ENCODE measurements at places on chromosomes 1 and 21.

- peak; percentile 70 for DNase-seq
These were observed 99.6 kb upstream of the CACNA1E start for GRCh38 chr1:181383695-181384094.

DNA sequence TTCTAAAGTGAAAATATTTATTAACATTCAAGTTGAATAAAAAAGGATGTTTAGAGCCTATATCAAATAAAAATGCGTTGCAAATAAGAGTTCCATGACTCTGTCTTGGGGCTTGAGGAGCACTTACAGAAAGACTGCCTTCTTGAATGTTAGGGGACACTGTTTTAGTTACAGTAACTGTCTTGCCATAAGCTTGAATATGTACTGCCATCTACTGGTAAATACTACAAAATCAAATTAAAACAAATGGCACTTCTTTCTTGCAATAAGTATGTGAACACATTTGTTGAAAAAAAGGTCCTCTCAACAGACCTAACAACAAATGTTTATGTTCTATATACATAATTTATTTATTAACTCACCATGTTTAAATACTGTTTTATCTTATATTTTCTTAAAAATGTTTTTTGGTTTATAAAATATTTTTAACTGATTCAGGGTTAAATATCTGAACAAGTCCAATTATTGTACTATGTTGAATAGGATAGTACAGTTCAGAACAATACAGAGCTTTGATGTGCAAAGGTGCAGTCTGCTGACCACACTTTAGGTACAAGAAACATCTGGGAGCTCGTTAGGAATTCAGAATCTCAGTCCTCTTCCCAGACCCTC, 199.5 kb downstream of the LRRIQ3 start:
- no peak for DNase-seq

GRCh38 chr1:24226749-24227148, 39.7 kb upstream of the IFNLR1 start:
- no peak for DNase-seq

- no peak for DNase-seq
These were observed 8.9 kb upstream of the KCND3 start for GRCh38 chr1:111998332-111998731.

- no peak for DNase-seq
These were observed 180.2 kb upstream of the MAP1LC3C start for GRCh38 chr1:242178924-242179708.

- no peak for DNase-seq
These were observed 19.4 kb downstream of the GADD45A start for GRCh38 chr1:67704351-67704750.

- DNase-seq, result no peak
These were observed 967 bp downstream of the CENPS start for GRCh38 chr1:10431070-10431730.

DNA sequence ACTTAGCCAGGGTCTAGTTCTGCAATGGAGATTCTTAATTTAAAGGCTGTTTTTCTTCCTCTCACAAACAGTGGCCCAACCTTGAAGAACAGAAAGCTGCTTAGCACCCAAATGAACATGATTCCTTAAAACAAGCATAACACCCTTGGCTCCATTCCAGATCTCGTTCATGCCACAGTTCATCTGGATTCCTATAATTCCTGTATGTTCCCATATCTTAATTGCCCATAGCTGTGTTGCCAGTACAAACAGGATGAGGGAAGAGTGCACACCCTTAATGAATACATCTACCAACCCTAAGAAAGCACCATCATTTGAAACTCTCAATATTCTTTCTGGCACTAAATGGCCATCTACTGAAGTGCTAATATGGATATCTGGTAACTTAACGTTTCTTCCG, 45.5 kb downstream of the TGFB2 start:
- no peak for DNase-seq

GRCh38 chr1:205360891-205361290, 4.2 kb upstream of the KLHDC8A start:
- DNase-seq, result no peak

DNA sequence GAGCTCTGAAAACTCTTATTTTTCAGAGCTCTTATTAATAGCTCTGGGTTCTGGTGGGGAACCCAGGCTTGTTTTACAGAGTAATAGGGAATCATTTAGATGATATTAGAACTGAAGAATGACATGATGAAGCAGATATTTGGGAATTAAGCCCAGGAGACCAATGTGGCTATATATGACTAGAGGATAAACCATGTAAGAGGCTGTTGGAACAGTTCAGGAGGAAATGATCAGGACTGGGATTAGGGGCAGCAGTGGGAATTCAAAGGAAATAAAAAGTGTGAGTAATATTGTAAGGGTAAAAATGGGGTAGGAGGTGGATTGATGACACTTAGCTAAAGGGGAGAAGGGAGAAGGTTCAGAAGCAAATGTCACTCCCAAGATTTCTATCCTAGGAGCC, 58.6 kb downstream of the GIPC2 start:
- peak; percentile 46 for DNase-seq

DNA sequence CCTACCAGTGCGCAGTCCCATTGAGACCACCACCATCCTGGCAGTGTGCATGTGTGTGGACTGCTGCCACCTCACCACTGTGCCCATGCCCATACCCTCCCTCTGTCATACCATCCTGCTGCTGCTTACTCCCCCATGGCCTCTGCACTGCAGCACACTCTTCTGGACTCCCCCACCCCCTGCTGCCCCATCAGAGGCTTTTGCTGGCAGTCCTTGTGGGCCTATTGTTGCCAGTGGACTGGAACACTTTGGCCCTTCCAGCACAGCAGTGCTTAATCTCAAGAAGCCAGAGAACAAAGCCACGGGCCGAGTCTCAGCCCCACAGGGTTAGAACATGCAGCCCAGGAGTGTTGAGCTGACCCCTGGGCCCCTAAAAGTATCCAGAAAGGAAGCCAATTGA, 41.9 kb upstream of the IVNS1ABP start:
- DNase-seq, result no peak

DNA sequence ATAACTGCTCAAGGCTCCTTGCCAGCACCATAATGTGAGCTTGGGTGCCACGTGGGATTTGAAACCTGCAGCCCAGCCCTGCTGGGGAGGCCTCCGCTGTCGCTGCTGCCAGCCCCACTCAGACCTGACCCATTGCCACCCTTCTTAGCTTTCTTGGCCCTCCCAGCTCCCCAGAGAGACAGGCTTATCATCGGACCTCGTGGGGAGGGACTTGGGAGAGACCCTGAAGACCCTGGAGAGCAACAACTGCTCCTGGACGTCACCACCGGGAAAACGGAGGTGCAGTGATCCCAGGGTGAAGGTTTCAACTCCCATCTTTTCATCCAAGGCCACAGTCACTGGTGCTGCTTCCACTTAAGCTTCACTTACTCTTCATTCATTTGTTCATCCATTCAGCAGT, 596.1 kb downstream of the PTPRU start:
- no peak for DNase-seq

- peak; percentile 82 for DNase-seq
These were observed 92.9 kb downstream of the LAMC2 start for GRCh38 chr1:183278739-183279591.

GRCh38 chr1:113976609-113977278, 2.5 kb upstream of the OLFML3 start:
- peak; percentile 19 for DNase-seq

GRCh38 chr1:184691719-184692324, 62.8 kb downstream of the EDEM3 start:
- no peak for DNase-seq

DNA sequence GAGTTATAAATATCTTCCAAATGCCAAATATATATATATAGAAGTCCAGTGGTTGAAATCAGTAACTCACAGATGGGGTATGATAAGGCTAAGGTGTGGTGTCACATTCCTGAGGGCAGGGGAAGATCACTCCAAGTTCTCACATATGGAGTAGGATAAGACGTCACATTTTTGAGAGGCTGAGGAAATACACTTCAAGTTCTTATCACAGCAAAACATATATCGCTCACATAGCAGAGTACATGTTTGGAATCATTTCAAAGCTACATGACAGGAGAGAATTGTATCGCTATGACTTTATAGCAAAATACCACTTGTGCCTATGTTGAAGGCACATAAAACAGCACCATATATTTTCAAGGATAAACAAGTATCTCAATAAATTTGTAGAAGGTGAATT, 55.1 kb downstream of the RBM11 start:
- DNase-seq, result no peak

GRCh38 chr1:150194381-150195031, 41.4 kb downstream of the ANP32E start:
- peak; percentile 68 for DNase-seq

DNA sequence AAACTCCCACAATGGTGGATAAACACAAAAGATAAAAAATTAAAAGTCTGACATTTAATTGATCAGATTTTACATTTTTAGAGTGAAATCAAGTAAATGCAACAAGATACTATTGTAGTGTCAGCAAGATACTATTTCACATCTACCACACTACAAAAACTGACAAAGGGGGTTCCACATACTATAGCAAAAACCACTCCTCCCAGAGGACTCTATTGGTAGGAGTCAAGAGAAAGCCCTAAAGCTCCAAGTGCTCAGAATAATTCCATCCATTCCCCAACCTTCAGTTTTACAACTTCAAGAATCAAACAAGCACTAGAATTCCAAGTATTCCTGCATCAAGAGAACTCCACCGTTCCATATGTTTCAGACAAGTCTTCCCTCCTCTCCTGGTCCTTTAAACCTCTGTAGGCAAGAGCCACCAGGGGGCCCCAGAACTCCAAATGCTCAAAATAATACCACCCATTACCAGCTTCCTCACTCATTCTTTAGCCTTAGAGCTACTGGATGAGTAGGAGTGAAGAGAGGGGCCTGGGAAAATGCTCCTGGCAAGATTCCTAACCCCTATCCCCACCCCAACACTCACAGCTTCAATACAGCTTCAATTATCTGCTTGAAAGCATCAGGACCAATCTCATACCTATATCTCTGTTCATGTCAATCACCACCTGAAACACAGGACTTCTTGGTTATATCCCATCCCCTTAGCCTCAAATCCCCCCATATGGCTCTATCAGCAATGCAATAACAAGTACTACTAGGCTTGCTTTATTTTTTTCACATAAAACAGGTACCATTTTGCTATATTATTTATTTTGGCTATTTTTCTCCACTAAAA, 9.9 kb downstream of the TOR1AIP2 start:
- no peak for DNase-seq

DNA sequence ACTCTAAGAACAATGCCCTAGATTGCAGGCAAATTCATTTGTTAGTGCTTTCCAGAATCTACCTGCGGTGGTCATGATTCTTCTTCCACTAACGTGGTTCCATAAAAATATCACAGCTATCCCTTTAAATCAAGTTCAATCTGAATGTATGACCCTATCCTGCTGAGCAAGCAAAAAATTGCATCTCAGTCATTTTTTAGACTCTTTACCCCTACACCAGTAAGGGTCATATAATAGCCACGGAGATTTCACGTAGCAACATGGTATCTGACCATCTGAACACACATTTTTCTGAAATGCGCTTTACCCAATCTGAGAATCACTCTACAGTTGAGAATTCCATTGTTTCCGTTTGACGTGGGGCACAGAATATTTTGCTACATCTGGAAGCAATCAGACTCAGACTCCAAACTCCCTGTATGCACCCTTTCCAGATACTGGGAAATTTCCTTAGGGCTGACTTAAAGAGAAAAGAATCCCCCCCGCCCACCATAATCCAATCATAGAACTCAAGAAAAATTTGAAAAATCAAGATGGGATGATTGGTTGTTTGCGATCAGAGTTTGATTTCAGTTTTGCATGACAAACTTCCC, 699.2 kb upstream of the ZP4 start:
- no peak for DNase-seq

- no peak for DNase-seq
These were observed 255.7 kb downstream of the OMA1 start for GRCh38 chr1:58290685-58291372.

- DNase-seq, result no peak
These were observed 569.0 kb upstream of the ADGRL2 start for GRCh38 chr1:81231729-81232038.

GRCh38 chr1:117138561-117138960, 17.0 kb upstream of the TRIM45 start:
- no peak for DNase-seq

GRCh38 chr1:208164609-208165008, 79.6 kb downstream of the PLXNA2 start:
- DNase-seq, result no peak

- no peak for DNase-seq
These were observed 87.1 kb downstream of the GPR88 start for GRCh38 chr1:100624886-100625610.

GRCh38 chr1:167517535-167518330, 596 bp downstream of the CD247 start:
- DNase-seq, result no peak

DNA sequence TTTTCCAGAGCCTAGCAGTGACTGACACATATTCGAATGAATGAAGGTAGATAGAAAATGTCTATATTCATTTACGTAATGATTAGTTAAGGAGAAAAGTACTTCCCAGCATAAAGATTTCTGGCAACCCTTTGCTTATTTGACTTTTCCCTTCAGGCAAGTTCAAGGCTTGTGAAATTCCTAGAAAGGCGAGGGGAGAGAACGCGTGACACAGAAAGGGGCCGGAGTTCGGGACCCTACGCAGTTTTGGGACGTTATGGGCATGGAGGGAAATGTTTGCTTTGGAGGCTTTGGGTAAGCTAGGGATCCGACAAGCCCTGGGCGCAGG, 472 bp upstream of the USP25 start:
- DNase-seq, result no peak

GRCh38 chr1:66250478-66250877, 283.5 kb upstream of the SGIP1 start:
- no peak for DNase-seq

- no peak for DNase-seq
These were observed 10.5 kb upstream of the SPEN start for GRCh38 chr1:15836772-15837669.

DNA sequence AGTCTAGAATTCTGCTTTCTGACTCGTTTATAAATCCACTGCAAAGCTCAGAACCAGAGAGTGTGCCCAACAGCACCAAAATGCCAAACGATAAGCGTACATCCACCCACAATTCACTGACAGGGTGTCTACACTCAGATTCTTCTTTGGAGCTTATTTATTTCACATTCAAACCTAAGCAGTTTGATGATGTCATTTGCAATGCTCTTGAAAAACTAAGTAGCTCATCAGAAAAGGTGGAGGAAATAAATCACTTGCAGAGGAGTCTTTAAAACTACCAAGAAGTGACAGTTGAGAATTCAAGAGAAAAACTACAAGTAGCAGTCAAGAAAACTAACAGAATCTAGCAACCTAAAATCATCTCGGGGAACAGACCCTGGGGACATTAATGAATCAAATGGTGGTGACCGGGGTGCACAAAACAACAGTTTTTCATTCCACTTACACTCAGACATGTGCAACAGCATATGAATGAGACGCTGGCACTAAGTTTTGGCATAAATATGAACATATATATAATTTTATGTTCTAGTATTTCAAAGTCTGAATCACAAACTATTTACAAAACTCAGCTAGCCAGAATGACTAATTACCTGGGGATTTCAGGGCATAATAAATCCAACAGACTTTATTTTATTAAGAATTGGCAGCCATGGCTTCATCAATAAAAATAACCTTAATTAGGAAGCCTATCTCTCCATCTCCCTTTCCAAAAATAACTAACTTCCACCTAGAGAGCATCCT, 119.4 kb downstream of the SIPA1L2 start:
- DNase-seq, result no peak
